H9 (cell line): ENCODE measurements at places on chromosomes 6 and 20.

DNA sequence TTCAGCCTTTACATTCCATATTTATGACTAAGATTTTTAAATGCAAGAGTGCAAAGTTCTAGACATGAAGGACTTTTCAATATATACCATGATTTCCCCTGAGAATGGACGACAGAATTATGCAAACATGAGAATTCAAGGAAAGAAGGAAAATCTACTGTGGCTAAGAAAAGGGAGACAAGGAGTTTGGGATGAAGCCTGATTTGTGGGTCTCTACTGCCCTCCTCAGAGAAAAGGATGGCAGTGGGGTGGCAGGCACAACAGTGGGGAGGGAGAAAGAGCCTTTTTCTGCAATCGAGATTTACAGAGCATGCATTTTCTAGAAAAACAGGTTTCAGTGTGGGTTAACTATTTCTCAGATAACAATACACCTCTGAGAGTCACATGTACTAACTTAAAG, 466.9 kb upstream of the NRSN1 start:
- H3K27me3 ChIP-seq, result no peaks in the 10 kb centered on the region
- no peak overlapping the region for H3K4me3 ChIP-seq
- DNase-seq, result peak; percentile 43
- no peak overlapping the region for H3K27ac ChIP-seq
- H3K36me3 ChIP-seq, result no peaks in the 10 kb centered on the region
- no peaks in the 10 kb centered on the region; the same call in 1 of the 2 replicates for H3K4me1 ChIP-seq

DNA sequence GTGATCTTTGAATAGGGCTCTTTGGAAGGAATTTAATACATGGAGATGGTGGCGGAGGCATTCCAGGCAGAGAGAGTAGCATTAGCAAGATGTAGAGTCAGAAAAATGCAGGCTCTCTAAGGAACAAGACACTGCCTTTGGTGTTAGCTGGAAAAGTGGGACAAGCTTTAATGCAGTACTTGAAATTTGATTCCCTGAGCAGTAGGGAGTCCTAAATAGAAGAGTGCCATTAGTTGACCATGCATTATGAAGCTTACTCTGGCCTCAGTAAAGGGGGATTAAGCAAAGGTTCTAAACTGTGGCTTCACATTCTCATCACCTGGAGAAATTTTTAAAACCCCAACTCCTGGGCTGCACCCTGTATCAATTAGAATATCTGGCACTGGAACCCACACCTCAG, 494.8 kb upstream of the SOX4 start:
- no peaks in the 10 kb centered on the region for H3K27me3 ChIP-seq
- H3K4me3 ChIP-seq, result no peak overlapping the region
- no peak for DNase-seq

GRCh38 chr20:3652676-3653596, 10.3 kb downstream of the GFRA4 start:
- H3K27me3 ChIP-seq, result no peaks in the 10 kb centered on the region
- DNase-seq, result no peak
- no peak overlapping the region for H3K4me3 ChIP-seq
- H3K27ac ChIP-seq, result no peak overlapping the region
- no peaks in the 10 kb centered on the region; the same call in 1 of the 3 replicates for H3K36me3 ChIP-seq

DNA sequence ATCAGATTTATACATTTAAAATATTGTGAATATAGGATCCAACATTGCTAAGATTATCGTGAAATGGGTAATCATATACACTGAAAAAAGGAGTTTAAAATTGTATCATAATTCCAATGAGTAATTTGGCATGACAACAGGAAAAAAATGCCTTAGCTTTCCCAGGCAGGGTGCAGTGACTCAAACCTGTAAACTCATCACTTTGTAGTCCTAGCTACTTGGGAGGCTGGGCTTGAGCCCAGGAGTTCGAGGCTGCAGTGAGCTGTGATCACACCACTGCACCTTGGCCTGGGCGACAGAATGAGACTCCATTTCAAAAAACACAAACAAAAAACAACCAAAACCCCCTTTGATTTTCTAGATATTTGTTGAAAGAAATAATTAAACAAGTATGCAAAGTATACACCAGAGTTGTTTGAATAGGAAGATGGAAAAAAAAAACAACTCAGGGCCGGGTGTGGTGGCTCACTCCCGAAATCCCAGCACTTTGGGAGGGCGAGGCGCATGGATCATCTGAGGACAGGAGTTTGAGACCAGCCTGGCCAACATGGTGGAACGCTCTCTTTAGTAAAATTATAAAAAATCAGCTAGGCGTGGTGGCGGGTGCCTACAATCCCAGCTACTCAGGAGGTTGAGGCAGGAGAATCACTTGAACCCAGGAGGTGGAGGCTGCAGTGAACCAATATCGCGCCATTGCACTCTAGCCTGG, 98.7 kb downstream of the TRERF1 start:
- H3K4me1 ChIP-seq, result no peaks in the 10 kb centered on the region
- DNase-seq, result no peak
- H3K27ac ChIP-seq, result no peak overlapping the region
- H3K27me3 ChIP-seq, result no peaks in the 10 kb centered on the region

- DNase-seq, result no peak
- H3K27ac ChIP-seq, result no peak overlapping the region
- no peaks in the 10 kb centered on the region for H3K27me3 ChIP-seq
- H3K4me3 ChIP-seq, result no peak overlapping the region
Measured at GRCh38 chr20:16236589-16237241, 336.5 kb downstream of the KIF16B start.

GRCh38 chr20:31836853-31837608, 8.4 kb downstream of the FOXS1 start:
- H3K36me3 ChIP-seq, result no peaks in the 10 kb centered on the region
- no peak overlapping the region for H3K4me3 ChIP-seq
- no peak for DNase-seq

DNA sequence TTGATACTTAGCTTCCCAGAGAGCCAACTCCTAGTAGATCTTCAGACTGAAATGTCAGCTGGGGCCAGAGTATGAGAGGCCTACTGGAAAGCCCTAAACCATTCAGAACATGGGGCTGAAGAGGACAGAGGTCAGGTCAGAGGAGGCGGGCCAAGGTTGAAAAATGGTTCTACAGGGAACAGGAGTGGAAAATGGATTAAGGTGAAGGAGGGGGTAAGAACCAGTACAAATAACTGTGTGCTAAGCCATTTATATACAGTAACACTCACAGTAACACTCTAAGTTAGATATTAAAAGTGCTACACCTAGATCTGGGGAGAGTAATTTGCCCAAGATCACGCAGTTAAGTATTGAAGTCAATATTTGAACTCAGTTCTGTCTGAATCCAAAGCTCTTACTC, 313.2 kb upstream of the MAP3K7 start:
- no peaks in the 10 kb centered on the region for H3K4me1 ChIP-seq
- H3K36me3 ChIP-seq, result no peaks in the 10 kb centered on the region
- H3K27ac ChIP-seq, result no peak overlapping the region
- no peak overlapping the region for H3K4me3 ChIP-seq
- no peak for DNase-seq

DNA sequence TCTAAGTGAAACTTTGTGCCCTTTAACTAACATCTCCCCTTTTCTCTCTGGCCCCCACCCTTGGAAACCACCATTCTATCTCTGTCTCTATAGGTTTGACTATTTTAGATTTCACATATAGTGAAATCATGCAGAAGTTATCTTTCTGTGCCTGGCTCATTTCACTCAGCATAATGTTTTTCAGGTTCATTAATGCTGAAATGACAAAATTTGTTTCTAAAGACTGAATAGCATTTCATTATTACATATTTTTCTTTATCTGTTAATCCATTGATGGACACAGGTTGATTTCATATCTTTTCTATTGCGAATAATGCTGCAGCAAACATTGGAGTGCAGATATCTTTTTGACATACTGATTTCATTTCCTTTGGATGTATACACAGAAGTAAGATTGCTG, 30.7 kb downstream of the MEI4 start:
- H3K27ac ChIP-seq, result no peak overlapping the region
- DNase-seq, result no peak
- no peak overlapping the region for H3K4me3 ChIP-seq
- no peaks in the 10 kb centered on the region for H3K4me1 ChIP-seq
